ENCODE measurements at places on chromosomes 13 and 19.

- DNase-seq, result peak; percentile 89
Measured at GRCh38 chr19:44093931-44094765, at the start of gene ZNF224. Gene ZNF224, plus strand, starts transcription at chr19:44094361. Its CDS starts 3,513 bp downstream, at chr19:44097874.

GRCh38 chr19:53555352-53555751, 17.4 kb downstream of the ZNF331 start:
- no peak for DNase-seq

- DNase-seq, result peak; percentile 50
Measured at GRCh38 chr19:45402298-45403061, 2.4 kb downstream of the PPP1R13L start.

DNA sequence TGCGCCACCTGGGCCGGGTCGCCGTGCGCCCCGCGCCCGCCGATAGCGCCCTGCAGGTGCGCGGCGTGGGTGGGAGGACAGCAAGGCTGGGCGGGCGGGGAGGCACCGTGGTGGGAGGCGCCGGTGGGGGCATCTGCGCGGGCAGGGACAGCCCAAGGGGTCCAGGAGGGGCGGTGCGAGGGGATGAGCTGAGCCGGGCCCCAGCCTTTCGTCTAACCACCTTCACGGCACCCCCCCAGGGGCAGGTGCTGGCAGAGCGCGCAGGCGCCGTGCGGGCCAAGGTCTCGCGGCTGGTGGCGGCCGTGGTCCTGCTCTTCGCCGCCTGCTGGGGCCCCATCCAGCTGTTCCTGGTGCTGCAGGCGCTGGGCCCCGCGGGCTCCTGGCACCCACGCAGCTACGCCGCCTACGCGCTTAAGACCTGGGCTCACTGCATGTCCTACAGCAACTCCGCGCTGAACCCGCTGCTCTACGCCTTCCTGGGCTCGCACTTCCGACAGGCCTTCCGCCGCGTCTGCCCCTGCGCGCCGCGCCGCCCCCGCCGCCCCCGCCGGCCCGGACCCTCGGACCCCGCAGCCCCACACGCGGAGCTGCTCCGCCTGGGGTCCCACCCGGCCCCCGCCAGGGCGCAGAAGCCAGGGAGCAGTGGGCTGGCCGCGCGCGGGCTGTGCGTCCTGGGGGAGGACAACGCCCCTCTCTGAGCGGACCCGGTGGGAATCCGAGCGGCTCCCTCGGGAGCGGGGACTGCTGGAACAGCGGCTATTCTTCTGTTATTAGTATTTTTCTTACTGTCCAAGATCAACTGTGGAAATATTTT, 3.1 kb downstream of the KISS1R start:
- DNase-seq, result peak; percentile 77

- DNase-seq, result peak; percentile 41
Measured at GRCh38 chr19:41895745-41896580, 13.0 kb downstream of the ARHGEF1 start.

DNA sequence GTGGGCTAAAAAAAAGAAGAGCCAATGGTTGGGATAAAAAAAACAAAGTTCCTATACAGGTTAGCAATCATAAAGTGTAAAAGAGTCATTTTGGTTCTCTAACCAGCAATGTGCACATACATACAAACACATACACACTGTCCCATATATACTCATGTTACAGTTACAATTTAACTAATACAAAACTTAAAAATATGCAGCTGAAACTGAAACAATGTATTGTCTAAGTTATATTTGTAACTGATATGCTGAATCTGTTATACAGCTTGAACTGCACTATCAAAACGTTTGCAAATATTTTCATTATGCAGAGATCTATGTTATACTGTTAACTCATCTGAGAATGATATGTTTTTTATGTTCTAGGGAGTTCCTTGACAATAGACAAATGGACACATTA, 173.7 kb downstream of the KLF12 start:
- no peak for DNase-seq

DNA sequence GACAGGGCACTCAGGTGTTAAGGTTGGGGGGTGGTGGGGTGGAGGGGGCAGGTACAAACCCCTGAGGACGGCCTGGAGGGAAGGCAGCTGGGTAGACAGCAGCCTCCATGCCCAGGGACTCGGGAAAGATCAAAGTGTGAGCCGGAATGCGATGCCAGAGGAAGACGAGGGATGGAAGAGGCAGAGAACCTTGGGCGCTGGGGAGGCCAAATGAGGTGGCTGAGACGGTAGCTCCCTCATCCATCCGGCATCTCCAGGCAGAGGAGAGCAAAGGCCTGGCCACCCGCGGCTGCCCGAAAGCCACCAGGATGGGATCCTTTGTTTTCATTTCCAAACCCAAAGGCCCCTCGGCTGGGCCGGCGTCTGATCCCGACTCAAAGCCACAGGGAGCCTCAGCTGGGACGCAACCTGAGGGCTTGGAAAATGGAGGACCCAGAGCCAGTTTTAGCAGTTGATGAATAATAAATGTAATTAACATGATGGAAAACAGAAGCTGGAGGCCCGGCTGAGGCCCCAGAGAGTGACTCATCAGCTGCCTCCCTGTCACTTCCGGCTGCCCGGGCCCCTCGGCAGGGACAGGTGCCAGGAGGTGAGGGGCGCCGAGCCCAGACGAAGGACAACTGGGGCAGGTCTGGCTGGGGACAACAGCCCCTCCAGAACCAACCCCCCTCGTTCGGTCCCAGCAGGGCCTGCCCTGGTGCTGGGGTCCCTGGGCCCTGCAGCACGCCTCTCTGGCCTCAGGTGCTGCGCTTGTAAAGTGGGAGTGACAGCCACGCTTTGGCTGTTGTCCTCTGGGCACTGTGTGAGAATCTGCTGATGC, 61.6 kb downstream of the CEBPG start:
- DNase-seq, result no peak

- DNase-seq, result no peak
Measured at GRCh38 chr13:101767131-101767530, 314.7 kb downstream of the ITGBL1 start.

DNA sequence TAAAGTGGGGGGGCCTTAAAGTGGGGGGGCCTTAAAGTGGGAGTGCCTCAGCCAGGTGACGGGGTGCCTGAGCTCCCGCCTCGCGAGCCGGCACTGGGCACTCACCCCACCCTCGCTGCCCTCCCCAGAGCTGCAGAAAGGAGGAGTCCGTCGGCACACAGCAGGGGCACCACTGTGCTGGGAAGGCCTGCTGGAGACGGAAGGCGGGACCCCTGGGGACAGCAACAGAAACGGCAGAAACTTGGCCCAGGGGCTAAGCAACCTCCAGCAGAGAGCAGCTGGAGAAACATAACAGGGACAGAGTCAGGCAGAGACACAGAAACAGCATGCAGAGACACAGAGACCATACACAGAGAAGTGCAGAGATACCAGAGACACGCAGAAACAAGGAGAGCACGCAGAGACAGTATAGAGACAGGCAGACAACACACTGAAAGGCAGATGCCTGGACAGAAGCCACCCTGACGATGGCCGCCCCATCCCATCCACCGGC, 7.9 kb downstream of the CFD start:
- no peak for DNase-seq

DNA sequence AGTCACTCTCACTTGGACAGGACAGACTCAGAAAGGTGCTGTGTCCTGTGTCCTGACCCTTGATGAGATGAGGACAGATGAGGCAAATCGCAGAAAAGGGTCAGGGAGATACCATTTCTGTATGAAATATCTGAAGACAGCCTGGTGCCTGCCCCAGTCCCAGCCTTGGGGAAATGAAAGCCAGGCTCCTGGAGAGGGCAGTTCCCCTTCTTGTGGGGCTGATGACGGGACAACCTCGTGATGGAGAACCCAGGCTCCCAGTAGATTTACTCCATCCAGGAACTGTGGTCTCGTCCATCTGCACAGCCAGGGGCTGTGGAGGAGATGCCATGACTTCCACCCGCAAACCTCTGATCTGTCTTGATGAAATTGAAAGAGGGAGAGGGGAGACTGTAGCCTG, 13.8 kb downstream of the LILRB1 start:
- no peak for DNase-seq

DNA sequence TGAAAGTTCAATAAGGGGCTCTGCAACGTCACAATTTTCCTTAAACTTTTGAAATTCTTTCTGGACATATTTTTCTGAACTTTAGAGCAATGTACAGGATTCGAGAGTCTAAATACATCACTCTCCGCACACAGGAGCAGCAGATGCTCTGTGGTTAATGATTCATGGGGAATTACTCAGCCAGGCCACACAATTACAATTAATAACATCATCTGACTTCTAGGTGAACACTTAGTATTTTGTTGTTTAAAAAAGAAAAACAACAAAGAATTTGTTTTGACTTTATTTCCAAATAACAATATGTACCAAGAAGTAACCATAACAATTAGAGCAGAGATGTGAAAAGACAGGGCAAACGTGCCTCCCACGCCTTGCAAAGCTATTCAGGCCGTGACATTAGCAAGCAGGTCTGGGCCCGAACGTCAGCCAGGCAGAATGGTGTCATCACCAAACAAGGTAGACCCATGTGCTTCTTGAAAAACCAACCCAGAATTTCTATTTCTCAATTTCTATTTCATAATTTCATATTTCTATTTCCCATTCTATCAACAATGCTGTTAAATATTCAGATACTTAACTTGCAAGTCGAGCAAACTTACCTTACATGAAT, 236.3 kb downstream of the COL4A1 start:
- no peak for DNase-seq

- DNase-seq, result no peak
Measured at GRCh38 chr13:28485996-28486543, 8.9 kb downstream of the FLT1 start.

- DNase-seq, result no peak
Measured at GRCh38 chr19:16589917-16590316, 17.7 kb upstream of the SLC35E1 start.

GRCh38 chr13:102693250-102693649, 1.6 kb downstream of the METTL21C start:
- DNase-seq, result no peak

GRCh38 chr19:15280915-15281683, 48.9 kb upstream of the EPHX3 start:
- no peak for DNase-seq

DNA sequence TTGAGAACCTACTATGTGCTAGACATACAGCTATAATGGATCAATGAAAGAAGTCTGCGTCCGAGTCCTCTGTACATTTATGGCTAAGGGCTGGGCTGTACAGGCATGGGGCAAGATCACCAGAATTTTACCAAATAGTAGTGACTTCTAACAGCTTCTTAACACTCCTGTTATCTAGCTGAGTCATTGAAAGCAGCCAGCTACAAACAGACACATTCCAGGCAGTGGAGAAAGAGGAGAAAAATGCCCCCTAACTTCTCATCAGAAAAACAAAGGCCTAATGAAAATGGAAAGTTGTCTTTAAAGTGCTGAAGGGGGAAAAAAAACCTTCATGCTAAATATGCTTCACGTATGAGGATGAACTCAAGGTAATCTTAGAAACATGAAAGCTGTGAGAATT, 14.3 kb upstream of the ZNF667 start:
- no peak for DNase-seq

Data from activated CD4-positive, alpha-beta T cell treated with anti-CD3 and anti-CD28 coated beads for 48 hours (primary cell).